ENCODE measurements at places on chromosomes 6 and 20.

- no peak for DNase-seq
These were observed 48.8 kb upstream of the ZNF217 start for GRCh38 chr20:53642196-53643030.

DNA sequence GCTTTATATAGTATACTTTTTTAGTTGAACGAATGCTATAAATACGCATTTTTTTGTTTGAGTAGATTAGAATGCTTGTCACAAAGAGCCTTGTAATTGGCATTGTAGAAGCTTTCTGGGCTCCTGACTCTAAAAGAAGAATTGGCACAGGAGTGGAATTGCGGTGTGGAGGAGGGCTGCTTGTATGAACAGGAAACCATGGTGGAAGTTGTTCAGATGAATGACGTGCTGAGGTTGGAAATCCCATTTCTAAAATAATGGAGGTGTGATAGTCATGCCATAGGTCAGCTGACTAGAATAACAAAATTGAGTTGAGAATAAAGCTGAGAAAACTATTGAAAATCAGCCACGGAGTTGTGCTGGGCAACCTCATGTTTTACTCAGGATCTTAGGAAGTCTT, 174.9 kb downstream of the QKI start:
- no peak for DNase-seq

- no peak for DNase-seq
These were observed 111.2 kb upstream of the PTPRT start for GRCh38 chr20:43300901-43301300.

DNA sequence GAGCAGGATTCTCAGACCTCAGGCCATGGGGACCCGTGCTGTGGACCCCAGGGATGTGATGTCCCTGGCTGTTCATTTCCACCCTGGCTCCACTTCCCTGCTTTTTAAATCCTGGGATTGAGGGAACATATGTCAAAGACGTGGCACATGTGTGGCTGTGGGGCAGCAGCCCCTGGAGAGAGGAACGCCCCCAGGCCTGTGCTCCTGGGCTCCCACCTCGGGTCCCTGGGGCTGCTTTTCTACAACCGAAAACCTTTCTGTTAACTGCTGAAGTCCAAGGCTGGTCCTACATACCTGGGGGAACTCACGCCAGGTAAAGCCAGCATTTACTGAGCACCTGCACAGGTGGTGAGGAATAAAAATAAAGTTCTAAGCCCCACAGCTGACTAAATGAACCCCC, 102.3 kb upstream of the FRMD1 start:
- DNase-seq = no peak

- DNase-seq = no peak
These were observed 19.9 kb downstream of the DSP start for GRCh38 chr6:7561153-7561964.

GRCh38 chr6:14144678-14145113, 27.1 kb downstream of the CD83 start:
- peak; percentile 29 for DNase-seq

DNA sequence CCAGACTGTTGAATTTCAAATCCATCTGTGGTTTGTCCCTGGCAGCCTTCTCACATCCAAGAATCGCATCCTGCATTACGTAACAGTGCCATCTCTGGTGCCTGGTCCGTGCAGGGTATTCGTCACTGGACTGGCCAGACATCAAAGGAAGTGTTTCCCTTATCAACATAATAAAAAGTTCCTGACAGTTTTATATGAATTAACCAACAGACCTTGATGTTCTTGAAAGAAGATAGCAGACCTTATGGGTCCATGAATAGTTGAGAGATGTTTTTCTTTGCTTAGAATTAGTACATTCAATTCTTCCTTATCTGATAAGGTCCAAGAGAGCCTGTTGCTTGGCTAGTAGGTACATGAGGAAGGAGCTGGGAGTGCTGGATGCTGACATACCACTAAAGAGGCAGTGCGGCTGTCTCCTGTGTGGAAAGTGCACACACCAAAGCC, 77.6 kb downstream of the PHACTR2 start:
- DNase-seq = no peak

DNA sequence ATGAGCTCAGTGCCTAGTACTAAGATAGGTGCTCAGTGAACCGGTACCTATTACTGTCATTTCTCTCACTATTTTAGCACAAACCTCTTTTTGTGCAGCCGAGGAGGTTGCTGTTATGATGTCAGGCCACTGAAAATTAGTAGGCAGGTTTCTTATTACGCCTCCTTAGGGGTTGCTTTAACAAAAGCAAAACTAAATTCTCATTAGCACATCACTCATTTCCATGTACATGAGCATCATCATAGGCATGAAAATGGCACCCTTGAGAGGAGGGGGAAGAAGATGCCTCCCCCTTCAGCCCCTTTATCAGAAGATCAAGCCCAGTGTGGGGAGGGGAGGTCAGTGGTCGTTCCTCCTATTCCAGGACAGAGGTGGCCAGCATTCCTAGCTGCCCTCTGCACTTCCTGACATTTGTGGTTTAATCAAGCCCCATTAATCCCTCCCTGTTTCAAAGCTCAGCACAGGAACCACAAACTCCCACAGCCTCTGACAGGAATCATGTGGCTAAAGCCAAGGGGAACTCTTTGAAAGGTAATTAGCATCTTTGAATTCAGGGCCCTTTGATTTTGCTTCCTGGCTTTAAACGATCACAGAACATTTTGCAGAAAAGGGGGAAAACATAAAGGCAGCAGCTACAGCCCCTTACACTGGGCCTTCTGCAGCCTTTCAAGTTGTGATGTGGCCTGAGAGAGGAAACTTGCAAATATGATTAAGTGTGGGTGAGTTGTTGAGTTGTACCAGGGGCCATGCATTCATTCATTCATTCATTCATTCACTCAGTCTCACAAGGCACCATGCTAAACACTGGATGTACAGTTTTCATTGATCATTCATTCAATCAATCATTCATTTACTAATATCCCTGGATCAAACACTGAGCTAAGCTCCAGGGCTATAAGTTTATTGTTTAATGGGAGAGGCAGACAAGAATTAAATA, 31.9 kb upstream of the PSMF1 start:
- DNase-seq = no peak

- no peak for DNase-seq
These were observed 68.7 kb upstream of the STMND1 start for GRCh38 chr6:17032988-17033634.

DNA sequence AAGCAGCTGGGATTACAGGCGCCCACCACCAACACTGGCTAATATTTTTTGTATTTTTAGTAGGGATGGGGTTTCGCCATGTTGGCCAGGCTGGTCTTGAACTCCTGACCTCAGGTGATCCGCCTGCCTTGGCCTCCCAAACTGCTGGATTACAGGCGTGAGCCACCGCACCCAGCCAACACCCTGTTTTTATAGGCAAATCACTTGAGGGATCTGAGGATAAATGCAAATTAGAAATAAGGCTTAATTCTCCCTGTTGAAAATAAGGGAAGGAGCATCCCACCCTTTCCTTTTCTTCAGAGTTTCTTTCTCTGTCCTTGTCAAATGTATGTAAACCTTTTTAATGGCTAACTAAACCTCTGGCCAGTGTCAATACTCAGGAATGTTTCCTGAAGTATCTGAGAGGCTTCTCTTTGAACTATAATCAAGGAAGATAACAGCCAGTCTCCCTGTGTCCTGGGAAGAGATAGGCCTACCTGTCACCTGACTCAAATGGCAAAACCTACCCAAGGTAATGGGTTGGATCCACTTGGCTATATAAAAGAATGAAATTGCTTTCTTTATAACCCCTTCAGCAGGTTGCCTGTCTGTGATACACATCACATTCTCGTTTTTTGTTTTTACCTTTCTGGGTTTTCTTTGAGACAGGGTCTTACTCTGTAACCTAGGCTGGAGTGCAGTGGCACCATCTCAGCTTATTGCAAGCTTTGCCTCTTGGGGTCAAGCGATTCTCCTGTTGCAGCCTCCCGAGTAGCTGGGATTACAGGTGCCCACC, 64.5 kb upstream of the TNFAIP3 start:
- DNase-seq = no peak

DNA sequence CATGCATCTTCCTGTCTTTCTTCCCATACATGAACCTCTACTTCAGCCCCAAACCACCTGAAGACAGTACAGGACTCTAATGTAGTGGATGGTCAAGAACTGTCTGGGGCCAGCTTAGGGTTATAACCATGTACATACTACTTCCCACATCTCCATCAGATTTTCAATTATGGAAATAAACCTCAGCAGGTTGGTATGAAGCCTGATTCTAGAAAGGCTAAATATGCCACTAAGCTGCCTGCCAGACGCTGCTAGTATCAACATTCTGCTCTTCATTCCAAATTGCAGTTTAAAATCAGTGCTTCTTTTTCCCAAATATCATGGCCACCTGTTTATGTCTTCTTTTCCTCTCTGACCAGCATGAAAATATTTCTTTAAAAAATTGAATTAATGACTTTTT, 99.2 kb upstream of the ID4 start:
- DNase-seq = no peak

DNA sequence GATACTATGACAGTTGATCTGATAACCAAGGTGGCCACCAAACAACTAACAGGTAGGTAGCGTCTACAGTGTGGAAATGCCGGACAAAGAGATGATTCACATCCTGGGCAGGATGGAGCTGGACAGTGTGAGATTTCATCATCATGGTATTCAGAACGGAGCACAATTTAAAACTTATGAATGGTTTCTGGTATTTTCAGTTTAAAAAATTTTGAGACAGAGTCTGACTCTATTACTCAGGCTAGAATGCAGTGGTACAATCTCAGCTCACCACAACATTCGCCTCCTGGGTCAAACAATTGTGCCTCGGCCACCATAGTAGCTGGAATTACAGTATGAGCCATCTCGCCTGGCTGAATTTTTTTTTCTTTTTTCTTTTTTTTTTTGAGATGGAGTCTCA, 43.8 kb downstream of the CEP57L1 start:
- DNase-seq = no peak

- no peak for DNase-seq
These were observed 120.4 kb downstream of the RNGTT start for GRCh38 chr6:88843040-88843439.

DNA sequence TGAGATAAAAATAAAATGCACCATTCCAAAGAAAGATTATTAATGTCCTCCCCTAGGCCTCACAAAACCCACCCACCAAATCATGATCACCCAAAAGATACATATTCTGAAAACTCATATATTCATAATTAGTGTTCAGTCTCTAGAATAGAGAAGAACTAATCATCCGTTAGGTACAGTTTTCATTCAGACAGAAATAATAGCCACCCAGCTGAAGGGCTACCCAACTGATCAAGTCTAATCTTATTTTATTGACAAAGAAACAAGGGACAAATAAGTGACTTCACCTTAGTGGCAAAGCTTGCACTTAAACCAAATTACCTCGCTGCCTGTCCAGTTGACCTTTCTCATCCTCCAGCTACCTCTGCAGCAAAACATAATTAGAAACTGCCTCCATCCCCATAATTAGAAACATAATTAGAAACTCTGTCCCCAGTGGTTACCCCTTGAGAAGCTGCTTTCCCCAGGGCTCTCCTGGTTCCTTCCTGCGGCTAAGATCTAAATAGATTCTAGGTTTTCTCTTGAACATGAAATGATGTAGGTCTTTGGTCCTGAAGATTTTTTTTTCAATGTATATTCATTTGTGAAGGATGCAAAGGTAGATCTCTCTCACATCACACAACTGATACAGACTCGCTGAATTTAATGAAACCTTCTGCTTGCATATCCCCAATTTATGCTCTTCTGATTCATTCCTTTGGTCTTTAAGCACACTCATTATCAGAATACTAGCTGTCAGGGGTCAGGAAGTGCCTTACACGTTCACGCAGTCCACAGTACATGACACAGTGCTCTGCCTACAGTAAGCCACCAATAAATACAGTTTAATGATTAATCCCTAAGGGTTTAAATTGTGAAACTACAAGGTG, 46.3 kb downstream of the HBS1L start:
- DNase-seq = no peak

DNA sequence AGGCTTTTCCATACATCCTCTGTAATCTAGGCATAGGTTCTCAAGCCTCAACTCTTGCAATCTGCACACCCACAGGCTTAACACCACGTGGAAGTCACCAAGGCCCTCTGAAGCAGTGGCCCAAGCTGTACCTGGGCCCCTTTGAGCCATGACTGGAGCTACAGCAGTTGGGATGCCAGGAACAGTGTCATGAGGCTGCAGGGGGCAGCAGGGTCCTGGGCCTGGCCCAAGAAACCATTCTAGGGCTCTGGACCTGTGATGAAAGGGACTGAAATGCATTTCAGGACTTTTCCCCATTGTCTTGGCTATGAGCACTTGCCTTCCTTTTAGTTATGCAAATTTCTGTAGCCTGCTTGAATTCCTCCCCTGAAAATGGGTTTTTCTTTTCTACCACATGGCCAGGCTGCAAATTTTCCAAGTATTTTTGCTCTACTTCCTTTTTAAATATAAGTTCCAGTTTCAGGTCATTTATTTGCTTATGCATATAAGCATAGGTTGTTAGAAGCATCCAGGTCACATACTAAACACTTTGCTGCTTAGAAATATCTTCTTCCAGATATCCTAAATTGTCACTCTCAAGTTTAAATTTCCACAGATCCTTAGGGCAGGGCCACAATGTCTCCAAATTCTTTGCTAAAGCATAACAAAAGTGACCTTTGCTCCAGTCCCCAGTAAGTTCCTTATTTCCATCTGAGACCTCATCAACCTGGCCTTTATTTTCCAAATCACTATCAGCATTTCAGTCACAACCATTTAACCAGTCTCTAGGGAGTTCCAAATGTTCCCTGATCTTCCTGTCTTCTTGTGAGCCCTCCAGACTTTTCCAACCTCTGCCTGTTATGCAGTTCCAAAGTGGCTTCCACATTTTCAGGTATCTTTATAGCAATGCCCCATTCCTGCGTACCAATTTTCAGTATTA, 48.6 kb upstream of the CD2AP start:
- DNase-seq = no peak

- DNase-seq = no peak
These were observed 668.2 kb downstream of the DHX35 start for GRCh38 chr20:39630215-39630908.

- DNase-seq = no peak
These were observed 73.9 kb downstream of the HTR1B start for GRCh38 chr6:77389402-77389801.

DNA sequence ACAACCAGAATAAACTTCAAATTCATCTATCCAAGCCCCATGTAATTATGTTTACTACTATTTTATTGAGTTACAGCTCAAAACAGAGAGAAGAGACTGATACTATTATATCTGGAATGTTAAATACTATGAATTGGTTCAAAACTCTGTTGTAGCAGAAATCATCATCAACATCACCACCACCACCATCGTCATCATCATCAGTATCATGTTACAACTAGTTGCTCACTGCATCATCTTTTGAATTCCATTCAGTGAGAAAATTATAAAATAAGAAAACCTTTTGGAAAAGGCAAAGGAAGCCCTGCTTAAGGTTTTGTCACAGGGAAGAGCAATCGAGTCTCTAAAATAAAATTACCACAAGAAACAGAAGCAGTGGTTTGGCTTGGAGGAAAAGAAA, 36.2 kb upstream of the THEMIS start:
- DNase-seq = no peak

GRCh38 chr20:33993576-33994221, at the start of gene RALY:
TSS of gene RALY (plus strand) at chr20:33993911. CDS start at chr20:34072075, 78,164 bp downstream.
- peak; percentile 92 for DNase-seq

GRCh38 chr6:137424251-137424650, 69.9 kb downstream of the OLIG3 start:
- DNase-seq = no peak

- DNase-seq = no peak
These were observed 62.5 kb downstream of the TRPC4AP start for GRCh38 chr20:35030136-35030535.

Measured in stimulated activated CD8-positive, alpha-beta memory T cell treated with anti-CD3 and anti-CD28 coated beads, Interleukin-7, amount 100 ng/mL, for 1 hour (primary cell).